Ovary (tissue), 10 donors: ENCODE measurements at places on chromosomes 16 and 17.

- DNase-seq, result no peak
Measured at GRCh38 chr16:17340804-17341203, 130.0 kb downstream of the XYLT1 start.

- DNase-seq, result no peak
Measured at GRCh38 chr17:27956601-27957445, 63.7 kb upstream of the LYRM9 start.

GRCh38 chr17:69733171-69734012, 318.9 kb downstream of the MAP2K6 start:
- no peak for DNase-seq

DNA sequence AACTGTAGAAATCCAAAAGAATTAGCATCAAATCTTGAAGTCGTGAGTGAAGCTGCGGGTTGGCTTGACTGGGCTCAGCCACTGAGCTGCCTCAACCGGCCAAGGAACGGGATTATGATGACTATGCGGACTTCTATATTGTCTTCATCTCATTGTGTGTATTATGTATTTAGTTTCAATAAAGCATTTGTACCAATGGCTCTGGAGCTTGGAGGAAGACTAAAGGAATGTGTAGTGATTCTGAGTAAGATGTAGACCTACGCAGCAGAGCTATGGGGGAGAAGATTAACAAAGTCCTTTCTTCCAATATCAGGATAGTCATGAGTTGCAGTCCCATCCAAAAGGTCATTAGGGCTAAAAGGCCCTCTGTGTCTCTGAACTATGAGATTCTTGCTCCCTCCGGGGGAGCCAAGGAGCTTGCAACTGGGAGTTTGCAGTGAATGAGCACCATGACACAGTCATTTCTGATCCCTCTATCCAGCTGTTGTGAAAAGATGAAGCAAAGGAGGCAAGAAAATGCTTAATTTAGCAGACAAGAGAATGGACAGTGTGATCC, 8.3 kb downstream of the EME1 start:
- DNase-seq, result no peak

DNA sequence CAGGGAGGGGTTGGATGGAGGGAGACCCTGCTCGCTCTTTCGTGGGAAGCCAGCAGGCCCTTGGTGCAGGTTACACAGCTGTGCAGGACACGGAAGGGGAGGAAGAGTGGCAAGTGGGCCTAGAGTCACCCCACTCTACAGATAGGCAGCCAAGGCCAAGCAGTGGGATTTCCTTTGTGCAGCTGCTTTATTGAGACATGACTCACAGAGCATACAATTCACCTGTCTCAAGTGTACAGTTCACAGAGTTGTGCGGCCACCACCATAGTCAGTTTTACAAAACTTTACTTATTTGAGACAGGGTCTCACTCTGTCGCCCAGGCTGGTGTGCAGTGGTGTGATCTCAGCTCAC, 91.2 kb upstream of the CIBAR2 start:
- no peak for DNase-seq

- no peak for DNase-seq
Measured at GRCh38 chr17:12282056-12282455, 261.4 kb downstream of the MAP2K4 start.

DNA sequence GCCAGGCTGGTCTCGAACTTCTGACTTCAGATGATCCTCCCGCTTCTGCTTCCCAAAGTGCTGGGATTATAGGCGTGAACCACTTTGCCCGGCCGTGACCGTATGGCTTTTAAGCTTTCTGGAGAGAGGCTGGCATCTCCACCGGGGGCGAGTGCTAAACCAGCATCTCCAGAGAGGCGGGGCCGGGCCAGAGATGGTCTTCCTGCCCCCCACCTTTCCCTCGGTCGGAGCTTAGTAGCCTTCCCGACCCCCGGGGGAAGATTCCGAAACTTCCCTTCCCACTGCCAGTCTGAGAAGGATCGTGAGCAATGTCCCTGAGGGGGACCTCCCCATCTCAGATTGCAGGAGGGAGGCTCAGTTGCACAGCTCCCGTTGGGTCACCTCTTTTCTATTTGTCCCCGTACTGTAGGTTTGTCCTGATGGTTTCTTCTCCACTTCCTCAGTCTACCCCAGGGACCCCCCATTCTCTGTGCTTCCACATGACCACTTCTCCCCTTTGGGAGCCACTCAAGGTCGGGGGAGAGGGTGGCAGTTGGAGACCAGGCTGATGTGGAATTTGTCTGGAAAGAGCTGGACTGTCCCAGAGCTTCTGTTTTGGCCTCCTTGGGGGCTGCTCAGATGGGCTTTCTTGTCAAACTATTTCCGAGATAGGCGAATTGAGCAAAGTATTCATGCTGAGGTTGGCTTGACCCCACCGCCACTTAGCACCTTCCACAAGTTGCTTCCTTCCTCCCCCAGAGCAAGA, 18.2 kb downstream of the IGF2BP1 start:
- DNase-seq, result no peak

DNA sequence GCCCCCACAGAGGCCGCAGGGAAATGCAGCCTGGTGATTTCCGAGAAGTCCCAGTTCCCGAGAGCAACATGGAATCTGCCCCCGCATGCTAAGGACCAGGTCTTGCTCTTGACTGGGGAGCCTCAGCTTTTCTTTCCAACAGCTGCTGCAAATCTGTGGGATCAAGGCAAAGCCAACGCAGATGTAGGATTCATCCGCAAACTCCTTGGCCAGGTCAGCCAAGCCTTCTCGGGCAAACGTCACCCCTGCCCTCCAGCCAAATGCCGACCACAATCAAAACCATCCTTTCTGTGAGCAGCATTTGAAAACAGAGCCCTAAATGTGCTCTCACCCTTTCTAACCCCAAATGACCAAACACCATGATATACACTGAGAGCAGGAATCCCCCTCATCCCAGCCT, 54.0 kb downstream of the MRM3 start:
- no peak for DNase-seq

- no peak for DNase-seq
Measured at GRCh38 chr16:48611329-48612137, 1.6 kb upstream of the N4BP1 start.

- no peak for DNase-seq
Measured at GRCh38 chr17:50578173-50578572, 17.7 kb downstream of the CACNA1G start.

DNA sequence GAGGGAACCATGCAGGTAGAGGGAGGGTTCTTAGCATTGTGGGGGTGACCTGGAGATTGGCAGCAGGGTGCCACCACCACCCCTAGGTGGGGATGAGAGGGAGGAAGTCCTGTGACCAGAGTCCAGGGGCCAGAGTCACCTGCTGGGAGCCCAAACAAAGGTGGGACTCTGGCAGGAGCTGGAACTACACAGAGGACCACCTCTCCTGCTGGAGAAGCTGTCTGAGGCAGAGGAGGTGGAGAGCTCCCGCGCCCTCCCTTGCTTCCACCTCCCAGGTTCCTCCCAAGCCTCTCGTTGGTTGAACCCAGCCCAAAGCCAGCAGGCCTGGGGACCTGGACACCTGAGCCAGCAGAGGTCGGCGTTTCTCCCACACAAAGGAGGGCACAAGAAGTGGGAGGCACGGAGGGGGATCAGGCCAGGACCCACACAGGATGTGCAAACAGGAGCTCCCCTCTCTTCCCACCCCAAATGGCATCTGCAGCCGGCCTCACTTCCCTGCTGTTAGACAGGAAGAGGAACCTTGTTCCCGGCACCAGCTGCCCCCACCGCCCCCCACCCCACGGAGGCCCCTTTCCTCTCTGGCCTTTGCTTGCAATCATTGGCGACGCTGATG, 154.6 kb downstream of the SEC14L1 start:
- no peak for DNase-seq

- no peak for DNase-seq
Measured at GRCh38 chr17:32769846-32770245, 107.1 kb downstream of the MYO1D start.

DNA sequence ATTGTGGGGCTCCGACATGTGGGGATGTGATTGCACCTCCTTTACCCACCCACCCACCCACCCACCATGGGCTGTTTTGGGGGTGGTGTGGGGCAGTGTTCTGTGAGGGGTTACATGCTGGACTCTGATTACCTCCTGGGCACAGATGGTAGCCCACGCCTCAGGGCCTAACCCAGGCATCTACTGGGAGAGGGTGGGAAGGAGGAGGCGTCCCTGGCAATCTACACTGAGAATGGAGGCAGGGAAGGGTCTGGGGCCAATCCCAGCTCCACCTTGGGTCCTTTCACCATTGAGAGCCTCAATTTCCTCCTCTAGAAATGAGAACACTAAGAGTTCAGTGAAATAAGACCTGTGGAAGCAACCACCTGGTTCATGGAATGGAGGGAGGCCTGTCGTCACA, 11.7 kb upstream of the DOK4 start:
- DNase-seq, result no peak
